ENCODE measurements at places on chromosomes 3 and 15.

- DNase-seq, result no peak
Measured at GRCh38 chr15:93420050-93420452, 331.0 kb upstream of the RGMA start.

DNA sequence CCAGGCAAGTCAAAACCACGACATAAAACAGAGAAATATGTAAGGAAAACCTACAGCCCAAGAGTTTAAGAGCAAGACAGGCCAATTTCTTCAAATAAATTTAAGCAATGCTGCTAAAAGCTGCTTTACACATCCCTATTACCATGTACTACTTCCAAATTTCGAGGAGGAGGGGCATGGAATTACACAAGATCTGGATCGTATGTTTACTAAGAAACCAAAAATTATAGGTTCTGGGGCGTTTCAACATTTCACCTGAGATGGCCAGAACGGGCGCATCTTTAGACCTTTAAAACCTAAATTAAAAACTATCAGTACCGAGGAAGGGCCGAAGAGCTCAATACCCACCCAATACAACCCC is 664 bp upstream of the NR2C2 start:
- no peak for DNase-seq

GRCh38 chr3:69212411-69213160 is 90.2 kb upstream of the LMOD3 start:
- DNase-seq, result no peak

DNA sequence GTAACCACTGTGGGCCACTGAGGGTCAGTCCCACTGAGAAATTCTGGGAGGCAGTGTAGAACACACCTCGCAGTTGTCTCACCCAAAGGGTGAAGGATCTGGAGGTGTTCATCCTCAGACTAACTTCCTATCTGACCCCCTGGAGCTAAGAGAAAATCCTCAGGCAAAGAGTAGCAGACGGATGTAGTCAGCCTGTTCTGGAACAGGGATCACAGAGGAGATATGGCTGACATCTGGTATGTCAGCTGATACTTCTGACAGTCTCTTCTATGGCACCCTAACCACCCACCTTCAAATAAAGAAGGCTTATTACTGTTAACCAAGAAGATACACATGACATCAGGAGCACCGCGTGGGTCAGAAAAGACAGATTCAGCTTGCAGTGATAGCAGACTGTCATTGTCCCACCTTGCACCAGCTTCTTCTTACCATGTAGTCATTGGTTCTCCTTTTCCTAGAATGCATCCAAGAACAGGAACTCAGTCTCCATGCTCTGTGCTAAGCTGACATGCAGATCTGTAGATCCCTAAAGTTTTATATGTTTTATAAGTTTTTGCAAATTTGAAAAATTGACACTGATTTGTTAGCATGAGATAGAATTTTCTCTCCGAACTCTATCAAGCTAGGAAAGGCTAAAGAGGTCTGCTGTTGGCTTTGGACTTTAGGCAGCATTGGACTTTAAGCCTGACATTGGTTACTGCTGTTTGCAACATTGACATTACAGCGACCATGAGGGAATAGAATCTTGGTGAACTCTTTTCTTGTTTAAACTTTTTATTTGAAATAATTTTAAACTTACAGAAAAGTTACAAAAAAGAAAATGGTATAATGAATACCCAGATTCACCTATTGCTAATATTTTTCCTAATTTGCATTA is 60.4 kb downstream of the KBTBD12 start:
- DNase-seq, result no peak

GRCh38 chr15:98503970-98504369 is 144.4 kb upstream of the IGF1R start:
- no peak for DNase-seq

GRCh38 chr3:66567077-66567476 is 66.3 kb upstream of the LRIG1 start:
- no peak for DNase-seq

DNA sequence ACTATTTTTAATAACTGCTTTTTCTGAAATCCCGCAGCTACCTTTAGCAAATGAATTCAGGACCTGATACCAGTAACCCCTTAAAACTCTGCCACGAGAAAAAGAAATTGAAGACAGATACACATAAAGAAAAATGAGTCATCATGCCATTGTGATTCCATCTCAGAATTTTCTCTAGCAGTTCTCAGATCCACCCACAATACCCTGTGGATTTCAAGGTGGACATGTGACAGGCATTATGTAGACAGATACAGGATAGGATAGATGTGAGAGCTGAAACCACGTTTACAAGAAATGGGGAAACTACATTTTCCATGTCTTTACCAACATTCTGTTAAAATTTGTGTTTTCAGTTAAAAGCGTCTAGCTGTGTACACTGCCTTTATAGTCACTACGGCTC is 291.9 kb upstream of the NR2F2 start:
- no peak for DNase-seq

DNA sequence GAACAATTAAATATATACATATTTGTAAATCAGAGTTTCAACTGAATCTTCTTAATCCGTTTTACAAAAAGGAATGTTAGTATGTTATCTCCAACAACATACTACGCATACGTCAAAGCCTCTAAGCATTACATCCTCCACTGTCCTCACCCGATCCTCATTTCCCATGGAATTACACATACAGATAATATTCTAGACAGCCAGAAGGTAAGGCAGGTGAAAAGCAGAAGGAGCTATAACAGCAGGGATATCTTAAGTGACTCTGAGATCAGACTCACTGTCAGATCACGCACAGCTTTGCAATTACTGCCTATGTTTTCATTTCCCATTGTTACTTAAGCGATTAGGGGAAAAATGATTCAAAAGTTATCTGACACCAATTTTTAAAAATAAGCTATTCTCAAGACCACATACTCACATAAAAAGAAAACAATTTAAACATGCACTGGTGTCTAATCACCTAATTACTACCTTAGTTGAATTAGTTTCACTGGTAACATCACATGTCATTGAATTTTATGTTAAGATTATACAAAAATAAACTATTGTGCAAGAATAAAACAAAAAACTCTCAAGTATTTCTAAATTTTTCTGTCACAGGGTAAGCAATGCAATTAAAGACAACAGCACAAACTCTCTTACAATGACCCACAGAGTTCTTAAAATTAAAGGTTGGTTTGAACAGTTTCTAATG is 92.8 kb downstream of the TBL1XR1 start:
- no peak for DNase-seq

GRCh38 chr15:90598031-90598577 is 68.4 kb downstream of the CRTC3 start:
- no peak for DNase-seq

DNA sequence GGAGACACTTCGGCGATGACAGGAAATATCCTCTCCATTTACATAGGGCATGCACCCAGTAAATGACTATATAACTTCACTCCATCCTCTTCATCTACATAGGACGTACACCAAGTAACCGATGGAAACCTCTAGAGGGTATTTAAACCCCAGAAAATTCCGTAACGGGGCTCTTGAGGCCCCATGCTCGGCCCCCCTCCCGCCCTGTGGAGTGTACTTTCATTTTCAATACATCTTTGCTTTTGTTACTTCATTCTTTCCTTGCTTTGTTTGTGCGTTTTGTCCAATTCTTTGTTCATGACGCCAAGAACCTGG is 7.5 kb upstream of the FAM107A start:
- no peak for DNase-seq

GRCh38 chr3:11953350-11953749 is 50.8 kb upstream of the SYN2 start:
- no peak for DNase-seq

- DNase-seq, result peak; percentile 62
Measured at GRCh38 chr3:156812521-156813335, 13.4 kb upstream of the LEKR1 start.

GRCh38 chr3:120645083-120645845 is 36.8 kb downstream of the HGD start:
- DNase-seq, result no peak

DNA sequence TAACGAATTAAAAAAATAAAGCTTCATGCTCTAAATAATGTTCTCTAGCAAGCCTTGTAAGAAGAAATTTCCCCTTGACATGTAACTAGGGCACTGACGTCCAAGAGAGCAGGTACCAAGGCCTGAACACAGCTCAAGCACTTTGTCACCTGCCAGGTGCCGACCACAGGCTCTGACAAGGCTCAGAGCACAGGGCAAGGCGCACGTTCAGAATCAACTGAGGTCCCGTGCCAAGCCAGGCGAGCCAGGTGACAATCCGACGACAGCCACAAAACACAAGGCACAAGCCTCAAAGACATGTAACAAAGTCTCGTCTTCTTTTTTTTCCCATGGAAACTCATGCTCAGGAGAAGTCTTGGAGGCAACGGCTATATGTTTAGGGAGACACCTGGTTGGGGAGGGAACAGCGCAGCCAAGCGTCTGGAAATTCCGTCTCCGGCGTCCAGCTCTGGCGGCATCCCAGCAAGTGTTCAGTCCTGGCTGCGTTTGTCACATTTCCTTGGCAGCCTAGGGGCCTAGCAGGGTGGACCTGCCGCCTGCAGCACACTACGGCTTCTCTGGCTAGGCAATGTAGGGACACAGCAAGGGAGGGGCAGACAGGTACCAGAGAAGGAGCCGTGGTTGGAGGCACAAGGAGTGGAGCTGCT is 76.7 kb downstream of the ADAMTS17 start:
- no peak for DNase-seq

DNA sequence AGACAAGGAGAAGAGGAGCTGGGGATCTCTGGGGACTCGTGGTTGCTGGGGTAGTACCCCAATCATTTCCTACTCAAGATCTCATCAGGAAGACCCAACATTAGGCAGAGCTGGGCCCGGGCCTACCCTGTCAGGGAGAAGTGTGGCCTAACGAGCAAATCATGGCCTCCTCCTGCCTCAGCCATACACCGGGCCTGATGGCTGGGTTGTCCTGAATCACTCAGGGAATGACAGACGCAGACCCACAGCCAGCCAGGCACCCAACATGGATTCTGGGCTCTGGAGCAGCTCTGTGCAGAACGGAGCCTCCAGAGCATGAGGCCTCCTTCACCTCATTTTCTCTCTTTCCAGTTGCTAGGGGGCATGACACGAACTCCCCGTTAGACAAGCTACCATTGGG is 19.7 kb downstream of the ITGA11 start:
- DNase-seq, result peak; percentile 4

DNA sequence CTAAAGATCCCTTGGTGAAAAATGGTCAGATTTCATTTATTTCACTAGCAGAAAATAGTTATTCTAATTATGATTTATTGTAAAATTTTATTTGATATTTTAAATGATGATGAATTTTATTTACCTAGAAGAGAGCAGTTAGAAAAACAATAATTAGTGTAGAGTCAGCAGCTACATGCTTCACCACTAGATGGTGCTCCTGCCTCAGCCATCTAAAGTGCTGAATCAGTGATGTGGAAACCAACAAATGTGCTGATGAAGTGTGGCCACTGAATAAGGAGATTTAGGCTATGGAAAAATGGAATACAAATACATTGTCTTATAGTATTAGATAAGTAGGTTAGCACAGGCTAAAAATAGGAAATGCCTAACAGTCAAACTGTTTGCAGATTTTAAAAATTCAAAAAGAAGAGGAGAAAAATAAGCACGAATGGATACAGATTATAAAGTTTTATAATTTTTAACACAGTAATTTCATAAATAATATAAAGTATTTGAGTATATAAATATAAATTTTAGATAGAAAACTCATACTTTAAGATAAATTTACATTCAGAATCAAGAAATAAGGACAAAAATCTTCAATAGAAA is 109.8 kb downstream of the PPP2R3A start:
- DNase-seq, result peak; percentile 87

DNA sequence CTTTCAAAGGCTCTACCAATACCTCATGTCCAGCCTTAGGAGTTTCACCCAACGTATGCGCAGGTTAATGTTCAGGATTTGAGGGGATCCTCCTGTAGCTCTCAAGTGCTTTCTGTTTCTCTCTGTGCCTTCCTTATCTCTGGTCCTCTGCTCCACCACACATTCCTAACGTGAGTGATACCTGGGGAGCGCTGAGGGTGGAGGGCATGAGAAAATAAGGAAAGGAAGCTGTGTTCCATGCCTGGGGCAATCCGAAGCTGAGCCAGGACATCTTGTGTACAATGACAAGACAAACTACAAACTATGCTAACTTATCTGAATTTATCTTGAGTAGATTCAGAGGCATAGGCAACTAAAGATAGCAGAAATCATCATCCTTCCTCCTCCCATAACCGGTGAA is 136.4 kb downstream of the SST start:
- no peak for DNase-seq

GRCh38 chr3:182479419-182480336 is 313.6 kb upstream of the ATP11B start:
- no peak for DNase-seq

DNA sequence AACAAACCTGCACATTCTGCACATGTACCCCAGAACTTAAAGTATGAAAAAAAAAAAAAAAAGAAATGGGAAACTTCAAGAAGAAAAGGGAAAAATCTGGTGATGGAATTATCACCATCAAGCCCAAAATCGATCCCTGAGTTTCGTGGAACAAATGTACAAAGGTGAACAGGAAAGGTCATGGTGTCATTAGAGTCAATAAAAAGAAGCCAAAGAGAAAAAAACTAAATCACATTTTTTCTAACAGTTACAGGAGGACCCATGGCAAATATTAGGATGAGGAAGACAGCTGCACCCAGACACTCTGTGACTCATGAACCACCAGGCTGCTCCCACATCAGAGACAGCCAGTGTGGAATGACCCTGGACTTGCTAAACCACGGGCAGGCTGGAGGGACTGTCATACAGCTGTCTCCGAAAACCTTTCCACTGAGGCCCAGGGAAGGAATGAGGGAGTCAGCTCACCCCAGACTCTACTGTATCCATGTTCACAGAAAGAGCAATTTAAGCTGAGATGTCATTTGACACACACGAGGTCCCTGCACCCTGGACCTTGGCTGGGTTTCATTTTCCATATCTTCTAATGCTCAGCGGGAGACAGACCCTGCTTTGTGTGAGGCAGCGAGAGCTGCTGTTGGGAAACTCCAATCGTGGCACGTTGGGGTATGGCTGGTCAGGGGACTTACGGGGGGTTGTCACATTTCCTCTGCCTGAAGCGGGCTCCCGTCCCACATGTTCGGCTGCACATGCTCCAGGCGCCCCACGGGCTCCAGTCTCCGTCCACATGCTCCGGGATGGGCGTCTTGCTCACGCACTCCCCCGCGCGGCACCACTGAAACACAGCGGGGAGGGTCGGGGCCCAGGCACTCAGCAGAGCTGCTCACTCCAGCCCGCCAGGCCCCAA is 210.2 kb downstream of the ADAMTS17 start:
- DNase-seq, result peak; percentile 68

- DNase-seq, result no peak
Measured at GRCh38 chr15:77002436-77002835, 7.5 kb downstream of the PSTPIP1 start.

DNA sequence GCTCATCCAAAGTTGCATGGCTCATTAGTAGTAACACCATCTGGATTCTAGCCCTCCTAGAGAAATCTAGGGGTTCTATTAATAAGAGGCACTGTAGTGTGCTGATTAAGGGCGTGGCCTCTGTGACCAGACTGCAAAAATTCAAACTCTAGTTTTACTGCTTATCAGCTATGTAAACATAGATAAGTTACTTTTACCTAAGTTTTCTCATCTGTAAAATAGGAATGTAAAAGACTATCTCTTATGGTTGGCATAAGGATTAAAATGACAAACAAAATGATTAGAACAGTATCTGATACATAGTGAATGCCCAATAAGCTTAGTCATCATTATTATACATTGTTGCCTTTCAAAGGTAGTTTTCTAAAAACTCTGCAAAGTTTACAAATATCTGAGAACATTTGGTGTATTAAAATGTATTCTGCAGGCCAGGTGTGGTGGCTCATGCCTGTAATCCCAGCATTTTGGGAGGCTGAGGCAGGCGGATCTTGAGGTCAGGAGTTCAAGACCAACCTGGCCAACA is 4.5 kb downstream of the PTX3 start:
- no peak for DNase-seq
